ENCODE measurements at places on chromosomes 13 and 19. TPM values are rescaled to one million over a fixed set of nuclear protein-coding genes. Genes with fewer than 3 reads are reported as not detected.

- peaks cover 17% of the 10 kb centered on the region for H3K4me1 ChIP-seq
- no peak overlapping the region for H3K4me3 ChIP-seq
- H3K36me3 ChIP-seq: no peaks in the 10 kb centered on the region
- H3K27me3 ChIP-seq: no peaks in the 10 kb centered on the region
These were observed 392.5 kb downstream of the KLF12 start for GRCh38 chr13:73741742-73742141.

- no peak overlapping the region for H3K27ac ChIP-seq
- H3K4me1 ChIP-seq: peaks cover 6% of the 10 kb centered on the region
These were observed 158.5 kb upstream of the MYO16 start for GRCh38 chr13:108470921-108471320.

DNA sequence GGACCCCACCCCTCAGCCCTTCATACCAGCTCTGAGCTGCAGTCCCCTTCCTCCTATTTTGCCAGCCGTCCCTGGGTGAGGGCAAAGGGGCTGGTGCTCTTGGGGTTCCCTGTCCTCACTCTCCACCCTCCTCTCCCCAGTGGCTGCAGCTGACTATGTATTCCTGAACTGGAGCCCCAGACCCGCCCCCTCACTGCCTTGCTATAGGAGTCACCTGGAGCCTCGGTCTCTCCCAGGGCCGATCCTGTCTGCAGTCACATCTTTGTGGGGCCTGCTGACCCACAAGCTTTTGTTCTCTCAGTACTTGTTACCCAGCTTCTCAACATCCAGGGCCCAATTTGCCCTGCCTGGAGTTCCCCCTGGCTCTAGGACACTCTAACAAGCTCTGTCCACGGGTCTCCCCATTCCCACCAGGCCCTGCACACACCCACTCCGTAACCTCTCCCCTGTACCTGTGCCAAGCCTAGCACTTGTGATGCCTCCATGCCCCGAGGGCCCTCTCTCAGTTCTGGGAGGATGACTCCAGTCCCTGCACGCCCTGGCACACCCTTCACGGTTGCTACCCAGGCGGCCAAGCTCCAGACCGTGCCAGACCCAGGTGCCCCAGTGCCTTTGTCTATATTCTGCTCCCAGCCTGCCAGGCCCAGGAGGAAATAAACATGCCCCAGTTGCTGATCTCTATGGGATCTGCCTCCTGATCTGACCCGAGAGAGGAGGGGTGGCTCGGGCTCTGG lies 2.4 kb downstream of the COX7A1 start:
- H3K27me3 ChIP-seq: no peaks in the 10 kb centered on the region
- 0 out of 2 replicates have a peak, but pooled peaks cover 2% of the 10 kb centered on the region for H3K4me1 ChIP-seq
- peaks cover 52% of the 10 kb centered on the region for H3K36me3 ChIP-seq
- no peak for DNase-seq

DNA sequence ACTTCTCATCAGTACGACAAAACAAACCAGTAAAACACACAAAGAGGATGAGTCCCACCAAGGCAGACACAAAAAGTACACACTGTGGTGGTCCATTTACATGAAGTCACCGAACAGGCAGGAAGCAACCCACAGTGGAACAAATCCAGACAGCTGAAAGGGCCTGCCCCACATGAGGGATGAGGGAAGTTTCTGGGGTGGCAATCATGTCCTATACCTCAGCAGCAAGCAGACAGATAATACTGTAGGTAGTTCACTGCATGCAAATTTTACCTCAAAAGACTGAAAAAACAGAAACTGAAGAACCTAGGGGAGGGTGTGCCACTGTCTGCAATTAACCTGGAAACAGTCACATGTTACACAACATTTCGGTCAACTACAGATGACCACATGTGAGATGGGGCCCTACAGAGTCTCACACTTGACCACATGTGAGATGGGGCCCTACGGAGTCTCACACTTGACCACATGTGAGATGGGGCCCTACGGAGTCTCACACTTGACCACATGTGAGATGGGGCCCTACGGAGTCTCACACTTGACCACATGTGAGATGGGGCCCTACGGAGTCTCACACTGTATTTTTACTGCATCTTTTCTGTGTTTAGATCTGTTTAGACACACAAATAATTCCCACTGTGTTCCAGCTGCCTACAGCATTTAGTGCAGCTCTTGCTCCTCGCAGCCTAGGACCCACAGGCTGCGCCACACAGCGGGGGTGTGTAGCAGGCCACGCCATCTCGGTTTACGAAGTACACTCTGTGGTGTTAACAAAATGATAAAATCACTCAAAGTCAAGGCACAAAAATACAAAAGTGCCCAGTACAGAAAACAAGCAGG lies 22.2 kb downstream of the PCID2 start:
- peaks cover 67% of the 10 kb centered on the region for H3K36me3 ChIP-seq
- H3K4me3 ChIP-seq: no peak overlapping the region
- no peak for DNase-seq
- H3K27me3 ChIP-seq: no peaks in the 10 kb centered on the region

GRCh38 chr19:31110336-31110735 lies 238.9 kb downstream of the TSHZ3 start:
- no peaks in the 10 kb centered on the region for H3K27me3 ChIP-seq
- no peak overlapping the region for H3K4me3 ChIP-seq
- no peak overlapping the region for H3K27ac ChIP-seq
- peak; percentile 57 for DNase-seq
- H3K36me3 ChIP-seq: no peaks in the 10 kb centered on the region

Gene FAM124A
- 41.2 TPM for total RNA-seq

Gene MEDAG
- total RNA-seq: 1.9 TPM
